NCI-H1092 treated with DMSO at 0.1 percent for 48 hours (cell line): ENCODE measurements at places on chromosomes 12 and 14.

- DNase-seq: no peak
Measured at GRCh38 chr12:49705479-49706134, 1.6 kb downstream of the FMNL3 start.

- DNase-seq: peak; percentile 78
Measured at GRCh38 chr12:78149459-78149858, 318.8 kb downstream of the NAV3 start.

DNA sequence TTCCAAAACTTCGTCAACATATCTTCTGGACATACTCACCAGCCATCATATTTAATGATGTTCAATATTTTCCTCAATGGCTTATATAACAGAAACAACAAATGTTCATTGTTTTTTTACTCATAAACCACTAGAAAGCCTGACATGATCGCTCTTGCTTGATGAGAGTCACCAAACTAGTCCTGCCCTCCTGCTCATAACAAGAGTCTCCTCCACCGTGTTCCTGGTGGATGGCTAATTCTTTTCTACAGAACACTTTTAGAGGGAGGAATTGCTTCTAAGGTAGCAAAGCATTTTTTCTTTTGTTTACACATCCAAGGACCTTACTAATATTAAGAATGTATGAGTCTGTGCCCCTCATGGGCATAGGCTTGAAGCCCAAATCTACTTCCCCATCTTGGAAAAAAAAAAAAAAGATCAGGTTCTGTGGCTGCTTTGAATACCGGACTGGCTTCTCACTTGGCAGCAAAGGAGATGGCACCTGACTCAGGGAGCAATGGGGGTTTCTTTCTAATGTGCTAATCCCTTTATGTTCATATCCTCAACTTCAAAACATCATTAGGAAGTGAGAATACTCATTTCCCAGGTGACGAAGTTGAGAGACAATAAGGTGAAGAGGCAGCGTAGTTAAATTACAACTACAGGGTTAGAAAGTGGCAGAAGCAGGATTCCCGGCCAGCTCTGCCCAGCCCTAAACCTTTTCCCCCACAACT, 188.8 kb downstream of the EPS8 start:
- no peak for DNase-seq

DNA sequence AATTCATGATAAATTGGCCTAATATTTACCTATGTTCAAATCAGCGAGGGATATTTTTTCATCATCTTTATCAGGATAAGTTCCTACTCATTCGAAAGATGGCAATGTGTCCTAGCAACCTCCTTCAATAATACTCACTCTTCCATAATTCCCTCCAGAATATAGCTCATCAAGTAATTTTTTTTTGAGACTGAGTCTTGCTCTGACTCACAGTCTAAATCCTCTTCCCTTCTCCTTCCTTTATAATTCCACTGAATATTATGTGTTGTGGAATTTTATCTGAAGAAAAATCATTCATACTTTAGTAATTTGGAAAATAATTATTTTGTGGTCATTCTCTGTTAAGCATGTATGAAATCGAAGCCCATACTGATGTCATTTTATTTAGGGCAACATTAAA, 663.8 kb downstream of the FLRT2 start:
- DNase-seq: no peak

GRCh38 chr12:28552251-28552970, 362.2 kb downstream of the CCDC91 start:
- no peak for DNase-seq

- no peak for DNase-seq
Measured at GRCh38 chr14:49754570-49755097, 13.3 kb upstream of the KLHDC2 start.

DNA sequence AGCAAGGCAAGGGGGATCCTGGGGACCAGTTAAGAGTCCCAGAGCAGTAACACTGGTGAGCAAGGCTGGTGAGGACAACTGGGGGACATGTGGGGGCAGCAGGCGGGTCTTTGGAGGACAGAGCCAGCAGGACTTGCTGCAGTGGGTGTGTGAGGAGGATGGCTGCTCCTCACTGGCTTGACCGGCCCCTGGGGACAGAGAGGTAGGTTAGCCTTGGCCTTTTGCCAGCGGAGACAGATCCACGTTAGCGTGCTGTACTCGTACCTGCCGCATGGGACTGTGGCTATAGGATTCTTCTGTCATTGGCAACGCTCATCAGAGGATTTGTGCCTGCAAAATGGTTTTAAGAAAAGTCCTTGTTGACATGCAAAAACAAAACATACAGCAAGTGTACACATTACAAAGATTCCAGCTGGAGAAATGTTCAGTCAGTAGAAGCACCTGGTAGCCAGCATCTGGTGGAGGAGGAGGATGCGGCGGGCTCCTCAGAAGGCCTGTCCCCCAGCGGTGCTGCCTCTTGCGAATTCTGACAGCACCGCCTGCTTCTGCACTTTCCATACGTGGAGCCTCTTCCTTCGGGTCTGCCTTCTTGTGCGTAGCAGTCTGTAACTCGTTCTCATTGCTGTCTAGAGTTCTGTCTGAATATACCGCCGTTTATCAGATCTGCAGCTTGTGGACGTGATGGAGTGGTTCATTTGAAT, 91.3 kb downstream of the EP400 start:
- no peak for DNase-seq

DNA sequence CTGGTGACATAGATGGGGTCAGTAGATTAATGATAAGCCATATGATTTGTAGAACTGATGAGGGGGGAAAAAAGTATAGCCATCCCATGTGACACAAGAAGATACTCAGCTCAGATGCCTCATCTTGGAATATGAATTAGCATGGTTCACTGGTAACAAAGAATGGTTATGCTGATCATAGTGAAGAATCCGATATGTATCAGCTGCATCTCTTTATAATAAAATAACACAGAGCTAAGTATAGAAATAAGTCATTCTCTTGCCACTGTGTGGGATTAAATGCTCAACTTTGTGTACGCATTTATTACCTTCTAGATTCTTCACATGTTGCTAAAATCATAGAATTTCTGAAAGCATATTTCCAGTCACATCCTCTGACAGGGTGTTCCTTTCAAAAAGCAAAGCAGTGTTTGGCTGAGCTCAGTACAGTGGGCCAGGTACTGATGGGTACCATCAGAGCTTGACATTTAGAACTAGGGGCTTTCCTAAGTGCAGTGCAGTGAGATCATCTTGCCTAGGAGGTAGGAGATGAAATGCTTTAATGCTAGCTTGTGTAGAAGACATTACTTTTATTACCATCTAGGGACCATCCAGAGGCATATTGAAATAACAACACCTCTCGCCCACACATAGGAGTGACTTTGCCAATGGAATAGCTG, 256.2 kb downstream of the TMEM117 start:
- no peak for DNase-seq

GRCh38 chr14:100369019-100369418, 45.9 kb downstream of the SLC25A47 start:
- no peak for DNase-seq

- DNase-seq: no peak
Measured at GRCh38 chr12:2319136-2319535, 266.3 kb downstream of the CACNA1C start.

- no peak for DNase-seq
Measured at GRCh38 chr14:56145965-56146364, 27.8 kb downstream of the PELI2 start.

- DNase-seq: no peak
Measured at GRCh38 chr12:42361909-42362646, 36.1 kb downstream of the PPHLN1 start.

DNA sequence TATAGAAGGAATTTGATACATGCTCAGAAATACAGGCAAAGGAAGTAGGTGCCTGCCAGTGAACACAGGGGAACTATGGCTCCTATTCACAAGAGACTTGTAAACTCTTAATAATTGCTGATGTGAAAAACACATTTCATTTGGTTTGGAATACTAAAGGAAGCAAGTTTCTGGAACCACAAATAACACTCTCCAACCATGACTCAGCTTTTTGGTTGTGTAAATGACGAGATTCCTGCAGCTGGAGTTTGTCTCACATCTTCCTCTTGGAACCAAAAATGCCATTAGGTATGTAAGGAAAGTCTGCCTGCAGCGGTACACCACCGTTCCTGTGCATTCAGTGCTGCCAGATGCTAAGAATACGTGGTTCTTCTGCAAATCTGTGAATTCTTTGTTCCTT, 4.5 kb upstream of the OR11H6 start:
- DNase-seq: no peak

- DNase-seq: no peak
Measured at GRCh38 chr12:47192051-47192450, 112.3 kb upstream of the AMIGO2 start.

DNA sequence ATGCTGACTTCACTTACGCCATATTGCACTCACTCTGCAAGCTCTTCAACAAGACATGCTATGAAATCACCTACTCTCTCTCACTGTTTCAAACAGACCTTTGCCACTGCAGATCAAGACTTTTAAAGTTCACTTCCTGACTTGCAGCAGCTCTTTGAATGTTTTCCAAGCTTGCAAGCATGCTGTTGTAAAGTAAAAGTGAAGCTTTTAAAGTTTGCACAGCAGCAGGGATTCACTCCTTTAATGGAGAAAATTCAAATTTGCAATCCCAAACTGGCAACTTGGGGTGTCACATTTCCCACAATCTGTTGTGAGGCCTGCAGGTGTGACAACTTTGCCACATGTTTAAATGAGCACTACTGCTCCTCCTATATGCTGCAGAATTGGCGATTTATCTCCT, 270.9 kb downstream of the ALX1 start:
- DNase-seq: no peak

DNA sequence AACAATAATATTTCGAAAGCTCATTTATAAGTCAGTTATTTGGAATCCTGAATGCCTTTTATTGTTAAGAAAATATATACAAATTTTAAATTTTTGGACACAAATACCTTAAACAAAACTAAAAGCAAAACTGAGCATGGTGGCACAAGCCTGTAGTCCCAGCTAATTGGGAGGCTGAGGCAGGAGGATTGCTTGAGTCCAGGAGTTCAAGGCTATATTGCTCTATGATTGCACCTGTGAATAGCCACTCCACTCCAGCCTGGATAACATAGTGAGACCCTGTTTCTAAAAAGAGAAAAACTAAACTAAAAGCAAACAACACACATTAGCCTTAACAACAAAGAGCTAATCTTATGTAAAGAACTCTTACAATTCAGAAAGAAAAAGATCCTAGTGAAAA, 78.8 kb downstream of the SMOC1 start:
- DNase-seq: no peak

DNA sequence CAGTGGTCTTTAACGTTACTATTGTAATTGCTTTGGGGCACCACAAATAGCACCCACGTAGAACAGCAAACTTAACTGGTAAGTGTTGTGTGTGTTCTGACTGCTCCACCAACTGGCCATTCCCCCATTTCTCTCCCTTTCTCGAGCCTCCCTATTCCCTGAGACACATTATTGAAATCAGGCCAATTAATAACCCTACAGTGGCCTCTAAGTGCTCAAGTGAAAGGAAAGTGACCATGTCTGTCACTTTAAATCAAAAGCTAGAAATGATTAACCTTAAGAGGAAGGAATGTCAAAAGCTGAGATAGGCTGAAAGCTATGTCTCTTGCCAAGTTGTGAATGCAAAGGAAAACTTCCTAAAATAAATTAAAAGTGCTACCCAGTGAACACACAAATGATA, 22.3 kb downstream of the PPP1R13B start:
- DNase-seq: no peak

- DNase-seq: no peak
Measured at GRCh38 chr12:41653386-41654326, 465.5 kb downstream of the PDZRN4 start.

- DNase-seq: no peak
Measured at GRCh38 chr12:19036673-19037357, 92.7 kb upstream of the PLEKHA5 start.

DNA sequence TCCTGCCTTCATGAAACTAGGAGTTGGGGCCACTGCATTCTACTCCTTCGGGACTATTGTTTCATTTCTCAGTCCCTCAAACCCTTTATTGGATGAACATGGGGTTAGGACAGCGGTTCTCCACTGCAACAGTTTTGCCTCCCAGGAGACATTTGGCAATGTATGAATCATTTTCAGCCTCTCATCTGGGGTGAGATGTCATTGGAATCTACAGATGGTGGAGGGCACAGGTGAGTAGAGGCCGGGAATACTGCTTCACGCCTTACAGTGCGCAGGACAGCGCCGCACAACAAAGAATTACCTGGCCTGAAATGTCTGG, 649 bp upstream of the GNPNAT1 start:
- no peak for DNase-seq
